ENCODE measurements at places on chromosomes 13 and 19. TPM values are rescaled to one million over a fixed set of nuclear protein-coding genes. Genes with fewer than 3 reads are reported as not detected.

BRSK1 gene
- total RNA-seq = 10.8 TPM

DNA sequence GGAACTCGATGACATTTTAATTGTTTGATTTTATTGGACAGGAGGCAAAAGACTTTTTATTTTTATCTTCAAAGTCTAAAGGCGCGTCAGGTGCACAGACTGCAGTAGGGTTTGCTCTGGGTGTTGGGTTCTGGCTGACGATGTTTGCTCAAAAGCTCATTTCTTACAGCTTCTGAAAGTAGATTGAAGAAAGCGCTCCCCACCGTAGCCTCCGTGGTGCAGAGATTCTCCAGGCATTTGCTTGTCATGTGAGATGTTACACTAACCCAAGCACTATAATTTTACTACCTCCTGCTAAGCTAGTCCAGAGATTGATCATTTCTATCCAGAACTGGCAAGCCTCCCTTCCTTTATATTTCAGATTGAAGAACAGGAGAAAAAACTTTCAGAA, 14.5 kb upstream of the ATP11A start:
- H3K4me1 ChIP-seq = no peaks in the 10 kb centered on the region
- no peaks in the 10 kb centered on the region for H3K36me3 ChIP-seq
- H3K27me3 ChIP-seq = no peaks in the 10 kb centered on the region
- H3K4me3 ChIP-seq = no peak overlapping the region
- no peak overlapping the region for H3K27ac ChIP-seq
- DNase-seq = no peak

GRCh38 chr13:48448285-48448958, 35.5 kb upstream of the LPAR6 start:
- H3K27ac ChIP-seq = no peak overlapping the region
- H3K4me1 ChIP-seq = peaks cover 27% of the 10 kb centered on the region
- no peaks in the 10 kb centered on the region for H3K36me3 ChIP-seq

GRCh38 chr13:103615771-103616170, 549.6 kb upstream of the SLC10A2 start:
- H3K4me1 ChIP-seq = no peaks in the 10 kb centered on the region
- H3K27ac ChIP-seq = no peak overlapping the region
- no peak for DNase-seq
- H3K36me3 ChIP-seq = no peaks in the 10 kb centered on the region

DNA sequence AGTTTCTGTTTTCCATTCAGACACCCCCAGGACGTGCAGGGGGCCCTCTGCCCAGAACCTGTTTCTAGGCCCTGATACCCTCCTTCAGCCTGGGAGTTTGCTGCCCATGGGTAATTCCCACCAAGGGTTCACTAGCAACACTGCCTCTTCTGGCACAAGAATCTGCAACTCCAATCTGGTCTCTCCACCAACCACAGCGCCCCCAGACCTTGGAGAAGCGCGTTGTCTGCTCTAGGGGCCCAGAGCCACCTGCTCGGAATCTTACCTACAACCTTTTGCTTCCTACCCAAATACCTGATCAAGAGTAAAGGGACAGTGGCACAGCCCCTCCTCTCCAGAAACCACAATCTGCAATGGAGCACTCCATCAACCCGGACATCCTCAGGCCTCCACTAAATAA, 763 bp downstream of the ZNF180 start:
- H3K27me3 ChIP-seq = no peaks in the 10 kb centered on the region
- H3K36me3 ChIP-seq = peaks cover 26% of the 10 kb centered on the region
- peaks cover 17% of the 10 kb centered on the region for H3K4me1 ChIP-seq
- H3K27ac ChIP-seq = no peak overlapping the region
- H3K4me3 ChIP-seq = peak overlapping the region; percentile 90

DNA sequence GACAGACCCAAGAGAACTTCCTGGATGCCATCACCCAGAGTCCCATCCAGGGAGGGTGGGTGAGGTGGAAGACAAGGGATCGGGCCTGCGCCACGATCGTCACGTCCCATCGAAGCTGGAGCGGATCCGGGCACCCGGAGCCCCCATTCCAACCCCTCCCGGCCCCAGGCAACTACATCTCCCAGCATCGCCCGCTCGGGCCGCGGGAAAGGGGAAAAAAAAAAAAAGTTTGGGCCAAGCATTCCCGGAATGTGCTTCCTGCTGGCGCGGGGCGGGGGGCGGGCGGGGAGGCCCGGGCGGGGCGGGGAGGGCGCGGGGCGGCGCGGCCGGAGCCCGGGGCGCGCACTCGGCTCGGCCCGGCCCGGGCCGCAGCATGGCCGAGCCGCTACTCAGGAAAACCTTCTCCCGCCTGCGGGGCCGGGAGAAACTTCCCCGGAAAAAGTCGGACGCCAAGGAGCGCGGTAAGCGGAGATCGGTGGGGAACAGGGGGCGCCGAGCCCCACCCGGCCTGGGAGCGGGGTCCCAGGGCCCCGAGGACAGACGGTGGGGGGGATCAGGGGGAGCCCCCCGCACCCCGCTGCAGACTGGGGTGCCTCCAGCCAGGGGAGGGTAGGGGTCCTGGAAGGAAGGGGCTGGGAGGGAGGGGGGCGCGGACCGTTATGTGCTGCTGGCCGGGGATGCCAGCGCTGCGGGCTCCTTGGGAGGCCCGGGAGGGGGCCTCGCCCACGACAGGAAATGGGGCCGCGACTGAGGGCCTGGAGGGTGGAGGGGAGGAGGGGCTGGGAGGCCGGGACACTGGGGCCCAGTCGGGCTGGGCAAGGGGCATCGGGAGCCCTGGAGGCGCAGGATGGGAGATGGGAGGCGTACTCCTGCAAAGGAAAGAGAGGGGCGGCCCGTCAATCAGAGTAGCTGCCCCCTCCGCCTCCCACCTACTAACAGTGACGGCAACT, at the start of gene SYDE1:
Gene SYDE1 (plus strand): TSS at position 341 of the 950 bp plus-strand sequence. CDS start 33 bp downstream, at position 374.
- H3K36me3 ChIP-seq = peaks cover 27% of the 10 kb centered on the region
- H3K4me1 ChIP-seq = peaks cover 14% of the 10 kb centered on the region
- H3K4me3 ChIP-seq = peak within 1 kb of the TSS; percentile 96

- H3K36me3 ChIP-seq = no peaks in the 10 kb centered on the region
- H3K27me3 ChIP-seq = no peaks in the 10 kb centered on the region
- H3K27ac ChIP-seq = no peak overlapping the region
- no peak overlapping the region for H3K4me3 ChIP-seq
These were observed 10.5 kb upstream of the CBY2 start for GRCh38 chr13:45691667-45692066.

EFNB2 gene
- total RNA-seq = 27.2 TPM

GRCh38 chr13:43905435-43906031, 25.8 kb downstream of the LACC1 start:
- no peak overlapping the region for H3K27ac ChIP-seq
- H3K36me3 ChIP-seq = no peaks in the 10 kb centered on the region
- peaks cover 9% of the 10 kb centered on the region for H3K4me1 ChIP-seq
- no peak for DNase-seq
- no peaks in the 10 kb centered on the region for H3K27me3 ChIP-seq

HOMER3 gene
- total RNA-seq = 40.6 TPM

PLVAP gene
- 120 TPM for total RNA-seq

TEX101 gene
- total RNA-seq = not detected

DNA sequence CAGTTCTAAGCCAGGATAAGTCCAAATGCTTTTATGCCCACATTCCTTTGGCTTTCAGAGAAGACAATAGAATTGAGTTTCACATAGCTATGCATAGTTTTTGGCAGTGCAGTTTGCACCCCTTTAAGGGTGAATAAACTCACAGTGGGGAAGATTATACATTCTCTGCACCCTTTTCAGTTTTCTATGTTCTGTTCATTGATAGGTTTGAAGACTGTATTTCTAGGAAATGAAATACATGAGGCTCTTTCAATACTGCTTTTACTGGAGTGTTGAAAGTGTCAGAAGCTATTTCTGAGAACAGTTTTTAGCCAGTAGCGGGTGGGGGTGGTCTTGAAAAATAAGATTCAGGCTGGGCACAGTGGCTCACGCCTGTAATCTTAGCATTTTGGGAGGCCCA, 46.2 kb downstream of the IPO5 start:
- DNase-seq = no peak
- no peaks in the 10 kb centered on the region for H3K4me1 ChIP-seq
- no peak overlapping the region for H3K27ac ChIP-seq
- H3K36me3 ChIP-seq = peaks cover 32% of the 10 kb centered on the region
- H3K4me3 ChIP-seq = no peak overlapping the region

GRCh38 chr13:31947105-31947504, 84.5 kb upstream of the FRY start:
- H3K27ac ChIP-seq = no peak overlapping the region
- no peak overlapping the region for H3K4me3 ChIP-seq
- no peak for DNase-seq
- no peaks in the 10 kb centered on the region for H3K27me3 ChIP-seq

- H3K4me3 ChIP-seq = no peak overlapping the region
- H3K4me1 ChIP-seq = no peaks in the 10 kb centered on the region
- no peaks in the 10 kb centered on the region for H3K27me3 ChIP-seq
- no peak overlapping the region for H3K27ac ChIP-seq
These were observed 221.7 kb upstream of the GPC6 start for GRCh38 chr13:93004919-93005318.

GRCh38 chr13:52348071-52348470, 57.9 kb downstream of the THSD1 start:
- no peak for DNase-seq
- no peaks in the 10 kb centered on the region for H3K36me3 ChIP-seq
- no peaks in the 10 kb centered on the region for H3K27me3 ChIP-seq

PROZ gene
- not detected for total RNA-seq

GRCh38 chr13:76696370-76696769, 189.8 kb downstream of the KCTD12 start:
- H3K36me3 ChIP-seq = no peaks in the 10 kb centered on the region

DNA sequence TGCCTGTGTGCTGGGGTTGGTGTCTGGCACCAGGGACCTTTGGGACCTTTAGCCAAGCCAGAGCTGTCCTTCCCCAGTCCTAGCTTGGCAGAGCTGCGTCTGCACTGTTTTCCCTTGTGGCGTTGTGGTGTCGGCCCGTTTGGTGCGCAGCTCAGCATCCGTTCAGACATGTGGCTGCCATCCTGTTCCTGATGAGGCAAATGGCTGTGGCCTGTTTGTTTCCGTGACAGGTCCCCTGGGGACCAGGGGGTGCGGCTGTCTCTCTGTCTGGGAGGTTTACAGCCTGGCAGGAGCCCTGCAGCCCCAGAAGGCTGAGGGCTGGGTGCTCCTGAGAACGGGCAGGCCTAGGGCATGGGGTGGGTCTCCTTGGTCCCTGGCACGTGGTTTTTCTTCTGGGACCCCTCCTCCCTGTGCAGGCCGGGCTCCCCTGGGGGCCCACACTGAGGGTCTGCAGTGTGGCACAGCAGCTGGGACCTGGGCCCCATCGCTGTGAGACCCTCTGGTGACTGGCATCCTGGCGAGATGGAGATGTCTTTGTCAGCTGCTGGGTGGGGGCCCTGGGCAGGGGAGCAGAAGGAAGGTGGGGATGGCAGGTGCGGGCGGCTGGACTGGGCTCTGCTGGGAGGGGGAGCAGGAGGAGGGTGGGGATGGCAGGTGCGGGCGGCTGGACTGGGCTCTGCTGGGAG, 4.0 kb downstream of the SPPL2B start:
- H3K27me3 ChIP-seq = no peaks in the 10 kb centered on the region
- no peak overlapping the region for H3K4me3 ChIP-seq
- DNase-seq = no peak
- H3K4me1 ChIP-seq = peaks cover 10% of the 10 kb centered on the region

RHPN2 gene
- total RNA-seq = 2.4 TPM

- no peaks in the 10 kb centered on the region for H3K27me3 ChIP-seq
- no peak for DNase-seq
- no peak within 1 kb of the TSS for H3K27ac ChIP-seq
- peak within 1 kb of the TSS; percentile 94 for H3K4me3 ChIP-seq
- H3K4me1 ChIP-seq = peaks cover 52% of the 10 kb centered on the region
These were observed at the start of gene MAP1S for GRCh38 chr19:17718947-17719711. TSS of gene MAP1S (plus strand) at chr19:17719480. CDS start at chr19:17719503, 23 bp downstream.

DNA sequence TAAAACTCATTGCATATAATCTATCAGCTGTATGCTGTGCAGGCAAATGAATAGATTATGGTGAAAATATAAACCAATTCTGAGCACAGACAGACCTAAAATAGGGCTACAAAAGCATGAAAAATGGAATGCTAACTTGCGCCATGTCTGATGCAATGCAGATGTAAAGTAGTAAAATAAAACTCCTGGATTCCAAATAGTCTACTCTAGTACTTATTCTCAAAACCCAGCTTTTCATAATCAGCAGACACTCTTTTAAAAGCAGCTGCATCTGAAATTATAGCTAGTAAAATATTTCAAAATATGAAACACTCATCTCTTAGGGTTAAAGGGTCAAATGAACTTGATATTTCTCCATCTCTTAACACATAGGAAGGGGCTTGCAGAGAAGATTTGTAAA, 4.7 kb upstream of the POMP start:
- no peaks in the 10 kb centered on the region for H3K36me3 ChIP-seq
- H3K27ac ChIP-seq = no peak overlapping the region
- H3K27me3 ChIP-seq = no peaks in the 10 kb centered on the region

- peak overlapping the region; percentile 68 for H3K27ac ChIP-seq
- H3K4me1 ChIP-seq = peaks cover 83% of the 10 kb centered on the region
- H3K36me3 ChIP-seq = no peaks in the 10 kb centered on the region
- no peaks in the 10 kb centered on the region for H3K27me3 ChIP-seq
- H3K4me3 ChIP-seq = no peak overlapping the region
- no peak for DNase-seq
These were observed 90.3 kb downstream of the LRCH1 start for GRCh38 chr13:46643165-46643777.

DNA sequence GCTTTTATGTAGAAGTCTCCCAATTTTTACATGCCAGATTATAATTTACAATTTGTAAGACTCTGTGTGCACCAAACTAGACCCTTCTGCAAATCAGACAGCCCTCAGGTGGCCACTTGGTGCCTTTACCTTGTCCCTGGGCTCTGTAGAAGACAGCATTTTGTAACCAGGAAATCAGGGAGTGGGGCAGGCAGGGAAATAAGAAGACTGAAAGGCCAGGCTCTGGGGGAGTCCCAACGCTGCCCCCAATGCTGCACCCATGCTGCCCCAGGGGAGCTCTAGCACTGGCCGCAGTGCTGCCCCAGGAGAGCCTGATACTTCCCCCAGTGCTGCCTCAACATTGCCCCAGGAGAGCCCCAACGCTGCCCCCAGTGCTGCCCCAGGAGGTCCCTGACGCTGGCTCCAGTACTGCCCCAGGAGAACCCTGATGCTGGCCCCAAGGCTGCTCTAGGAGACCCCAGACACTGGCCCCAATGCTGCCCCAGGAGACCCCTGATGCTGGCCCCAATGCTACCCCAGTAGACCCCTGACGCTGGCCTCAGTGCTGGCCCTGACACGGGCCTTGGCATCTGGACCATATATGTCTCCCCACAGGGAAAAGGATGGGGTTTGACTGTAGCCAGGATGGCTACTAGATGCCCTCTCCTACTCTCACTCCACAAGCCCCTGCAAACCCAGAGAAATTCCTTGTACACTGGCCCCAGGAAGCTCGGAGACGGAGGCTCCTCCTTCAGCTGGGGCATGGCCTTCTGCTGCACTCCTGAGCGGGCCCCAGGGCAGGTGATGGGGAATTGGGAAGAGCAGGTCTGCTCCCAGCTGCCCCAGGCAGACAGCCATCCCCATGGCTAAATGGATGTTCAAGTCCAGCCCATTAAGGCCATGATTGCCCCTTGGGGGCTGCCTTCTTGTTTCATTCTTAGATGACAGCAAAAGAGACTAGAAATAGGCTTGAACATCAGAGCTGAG, 23.6 kb downstream of the VSTM2B start:
- H3K4me1 ChIP-seq = no peaks in the 10 kb centered on the region
- no peak for DNase-seq
- no peak overlapping the region for H3K4me3 ChIP-seq
- no peaks in the 10 kb centered on the region for H3K36me3 ChIP-seq
- H3K27me3 ChIP-seq = no peaks in the 10 kb centered on the region

Data from thoracic aorta (tissue), 2 donors.